ENCODE measurements at places on chromosomes 5 and 9.

DNA sequence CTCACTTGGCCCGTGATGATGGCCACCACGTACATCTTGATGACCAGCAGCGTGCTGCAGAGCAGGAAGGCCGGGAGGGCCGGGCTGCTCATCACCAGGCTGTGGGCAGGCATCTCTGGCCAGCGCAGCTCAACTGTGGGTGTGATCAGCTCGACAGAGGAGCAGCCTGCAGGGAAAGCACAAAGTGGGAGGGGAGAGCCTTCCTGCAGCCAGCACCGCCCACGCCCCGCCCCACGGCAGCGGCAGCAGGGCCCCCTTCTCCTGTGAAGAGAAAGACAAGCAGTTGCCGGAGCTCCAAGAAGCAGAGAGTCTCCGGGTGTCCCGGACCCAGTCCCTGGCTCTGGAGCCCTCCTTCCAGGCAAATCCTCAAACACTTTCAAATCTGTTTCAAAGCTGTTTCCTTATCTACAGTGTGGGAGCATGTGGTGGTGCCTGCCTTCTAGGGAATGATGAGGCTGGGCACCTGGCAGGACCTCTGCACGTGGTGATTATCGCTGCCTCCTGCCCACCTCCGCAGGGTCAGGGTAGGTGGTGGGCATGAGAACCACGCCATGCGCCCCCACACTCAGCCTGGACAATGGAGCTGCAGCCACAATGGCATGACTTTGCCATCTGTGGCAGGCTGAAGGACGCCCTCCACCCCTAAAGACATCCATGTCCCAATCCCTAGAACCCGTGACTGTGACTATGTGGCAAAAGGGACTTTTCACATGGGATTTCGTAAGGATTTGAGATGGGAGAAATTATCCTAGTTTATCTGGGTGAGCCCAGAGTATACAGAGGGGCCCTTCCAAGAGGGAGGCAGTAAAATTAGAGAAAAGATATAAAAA lies at the start of gene PTGES:
TSS of gene PTGES (minus strand) at position 143 of the 830 bp plus-strand sequence. CDS start at position 113, 30 bp downstream.
- DNase-seq, result no peak

DNA sequence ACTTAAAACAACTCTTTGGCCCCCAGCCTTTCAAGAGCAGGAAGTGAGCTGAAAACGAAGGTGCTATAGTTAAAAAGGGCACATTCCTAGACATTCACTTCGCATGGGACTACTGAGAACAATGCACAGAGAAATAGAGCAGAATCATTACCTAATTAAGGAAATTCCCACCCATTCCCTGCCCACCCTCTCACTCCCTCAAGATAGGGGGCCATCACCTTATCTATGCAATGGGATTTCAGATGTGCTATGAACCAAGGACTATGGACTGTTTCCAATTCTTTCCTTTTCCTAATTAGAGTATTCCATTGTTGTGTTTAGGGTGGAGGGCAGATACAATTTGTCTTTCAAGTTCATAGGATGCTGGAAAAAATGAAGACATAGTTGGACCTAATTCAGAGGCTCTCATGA lies 476.8 kb downstream of the CETN3 start:
- no peak for DNase-seq

DNA sequence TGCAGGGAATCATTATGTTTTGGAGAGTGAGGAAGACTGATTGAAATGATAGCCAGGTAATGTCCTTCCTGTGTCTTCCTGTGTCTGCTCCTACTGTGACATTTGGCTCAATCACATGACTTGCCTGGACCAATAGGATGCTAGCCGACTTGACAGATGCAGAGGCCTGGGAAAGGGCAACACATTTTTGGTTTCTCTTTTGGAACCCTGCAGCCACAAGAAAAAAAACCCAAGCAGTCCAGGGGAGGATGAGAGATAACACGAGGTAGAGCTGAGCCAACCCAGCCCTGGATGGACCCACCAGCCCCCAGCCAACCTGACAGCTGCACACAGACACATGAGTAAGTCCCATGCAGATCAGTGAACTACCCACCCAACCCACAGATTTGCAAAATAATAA lies 256.1 kb upstream of the SMARCA2 start:
- DNase-seq, result no peak

DNA sequence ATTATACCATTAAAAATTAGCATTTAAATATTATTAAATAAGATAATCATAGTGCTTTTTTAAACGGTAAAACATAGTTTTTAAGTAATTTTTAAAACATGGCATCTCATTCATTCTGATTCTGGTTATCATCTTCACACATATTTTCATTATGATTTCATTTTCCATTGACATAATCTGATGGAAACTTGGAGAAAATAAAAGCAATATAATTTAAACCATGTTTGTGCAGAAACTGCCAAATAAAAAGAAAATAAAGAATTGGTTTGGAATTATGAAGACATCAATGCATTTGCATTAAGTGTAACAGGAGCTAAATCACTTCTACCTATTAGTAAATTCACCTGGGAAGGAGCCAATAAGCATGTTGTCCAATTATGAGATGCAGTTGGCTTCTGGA lies 490.1 kb upstream of the CD180 start:
- DNase-seq, result no peak

- DNase-seq, result no peak
These were observed 647.8 kb downstream of the TAF11L14 start for GRCh38 chr5:18281947-18282581.

- DNase-seq, result no peak
These were observed 107.4 kb upstream of the SGCD start for GRCh38 chr5:156219483-156220005.

GRCh38 chr5:110663525-110663924 lies 62.9 kb downstream of the TMEM232 start:
- no peak for DNase-seq

DNA sequence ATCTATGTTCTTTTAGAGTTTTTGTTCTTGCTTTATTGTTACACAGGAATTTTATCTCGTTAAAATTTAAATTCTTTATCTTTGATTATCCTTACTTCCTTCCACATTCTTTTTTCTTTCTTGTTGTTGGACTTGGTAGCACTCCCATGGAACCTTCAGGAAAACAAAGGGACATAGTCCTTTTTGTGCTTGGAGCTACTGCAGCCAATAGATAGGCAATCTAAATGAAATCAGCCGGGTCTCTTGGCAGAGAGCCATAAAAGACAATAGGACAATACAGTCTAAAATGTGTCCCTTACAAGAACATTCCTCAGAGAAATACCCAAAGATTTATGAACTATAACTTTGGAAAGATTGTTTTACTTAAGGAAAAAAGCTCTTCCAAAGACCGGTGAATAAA lies 548.1 kb upstream of the C9orf72 start:
- no peak for DNase-seq

DNA sequence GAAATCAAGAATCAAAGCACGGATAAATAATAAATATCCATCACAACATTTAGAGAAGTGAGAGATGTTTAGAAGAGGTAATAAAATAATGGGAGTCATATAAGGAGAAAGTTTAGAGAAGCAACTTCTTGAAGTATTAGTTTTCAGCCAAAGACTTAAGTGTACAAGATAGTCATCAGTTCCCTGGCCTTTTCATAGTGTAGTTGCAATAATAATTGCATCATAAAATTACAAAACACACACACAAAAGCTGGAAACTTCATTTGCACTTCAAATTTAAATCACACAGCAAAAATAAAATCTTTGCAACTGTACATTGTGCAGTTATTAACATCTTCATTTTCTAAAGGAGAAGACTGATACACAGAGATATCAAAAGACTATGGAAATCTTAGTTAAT lies 319.1 kb upstream of the RGMB start:
- no peak for DNase-seq

DNA sequence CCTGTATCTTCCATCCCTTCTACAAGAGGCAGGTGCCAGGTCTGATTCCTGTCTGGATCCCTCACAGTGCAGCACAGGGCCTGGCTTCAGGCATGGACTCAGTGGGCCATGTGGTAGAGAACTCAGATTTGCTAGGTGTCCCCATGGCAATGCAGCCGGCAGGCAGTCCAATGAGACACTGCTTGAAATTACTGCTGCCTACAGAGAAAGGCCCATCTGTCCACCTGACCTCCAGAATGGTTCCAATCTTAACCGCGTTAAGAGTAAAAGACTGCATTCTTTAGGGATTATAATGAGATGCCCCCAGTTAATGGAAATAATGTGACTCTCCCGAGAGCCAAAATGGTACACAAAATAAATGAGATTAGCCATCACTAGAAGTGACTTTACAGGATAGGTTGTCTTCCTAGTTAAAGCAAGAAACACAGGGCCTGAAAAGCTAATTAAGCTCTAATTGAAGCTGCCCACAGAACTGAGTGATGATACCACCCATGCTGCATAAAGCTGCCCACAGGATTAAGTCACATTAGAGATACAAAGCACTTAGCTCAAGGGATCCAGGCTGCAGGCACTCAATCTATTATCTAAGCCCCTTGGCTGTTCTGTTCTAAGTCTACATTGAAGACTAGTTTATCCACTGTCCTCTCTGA lies 11.4 kb downstream of the FAM193B start:
- no peak for DNase-seq

GRCh38 chr5:40333459-40334241 lies 346.1 kb upstream of the PTGER4 start:
- no peak for DNase-seq

GRCh38 chr5:60896991-60897390 lies 47.9 kb downstream of the ERCC8 start:
- DNase-seq, result no peak

DNA sequence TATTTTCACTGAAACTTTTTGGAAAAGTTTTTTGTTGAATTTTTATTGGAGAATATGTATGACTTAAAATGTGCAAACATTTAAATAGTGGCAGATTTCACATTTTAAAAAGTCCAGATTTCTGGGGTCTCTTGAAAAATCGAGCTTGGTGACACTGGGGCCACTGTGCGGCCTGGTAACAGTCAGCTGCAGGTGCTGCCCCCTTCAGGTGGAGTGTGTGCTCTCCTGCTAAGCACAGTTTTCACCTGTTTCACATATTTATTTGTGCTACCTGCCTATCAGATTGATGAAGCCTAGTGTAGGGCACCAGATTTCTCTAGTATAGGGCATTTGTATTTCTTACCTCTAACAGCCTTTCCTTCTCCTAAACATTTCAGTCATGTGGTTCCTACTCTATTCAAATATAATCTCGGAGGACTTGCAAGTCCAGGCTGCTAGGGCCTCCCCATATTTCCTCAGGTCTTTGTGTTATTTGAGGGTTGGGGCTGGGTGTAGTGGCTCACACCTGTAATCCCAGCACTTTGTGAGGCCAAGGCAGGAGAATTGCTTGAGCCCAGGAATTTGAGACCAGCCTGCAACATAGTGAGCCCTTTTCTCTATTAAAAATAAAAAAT lies 95.8 kb upstream of the KLF9 start:
- DNase-seq, result no peak

DNA sequence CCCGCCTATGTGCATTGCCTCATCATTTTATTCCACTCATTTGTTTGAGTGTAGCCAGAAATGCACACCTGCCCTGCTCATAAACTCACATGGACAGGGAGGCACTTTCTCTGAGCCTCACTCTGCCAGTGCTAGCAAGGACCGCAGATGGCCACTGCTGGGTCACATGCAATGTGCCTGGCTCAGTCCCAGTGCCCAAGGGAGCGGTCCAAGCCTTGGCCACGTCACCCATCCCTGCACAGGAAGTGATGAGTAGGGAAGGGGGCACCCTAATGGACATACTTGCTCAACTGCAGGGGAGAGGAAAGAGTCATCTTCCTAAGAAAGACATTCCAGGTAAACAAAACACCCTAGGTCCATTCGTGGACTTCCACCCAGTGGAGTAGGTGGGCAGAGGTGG lies 630.9 kb downstream of the IRX1 start:
- no peak for DNase-seq

- DNase-seq, result no peak
These were observed 5.8 kb downstream of the ANKDD1B start for GRCh38 chr5:75616971-75617621.

GRCh38 chr5:5523066-5523505 lies 100.6 kb downstream of the ICE1 start:
- DNase-seq, result no peak

DNA sequence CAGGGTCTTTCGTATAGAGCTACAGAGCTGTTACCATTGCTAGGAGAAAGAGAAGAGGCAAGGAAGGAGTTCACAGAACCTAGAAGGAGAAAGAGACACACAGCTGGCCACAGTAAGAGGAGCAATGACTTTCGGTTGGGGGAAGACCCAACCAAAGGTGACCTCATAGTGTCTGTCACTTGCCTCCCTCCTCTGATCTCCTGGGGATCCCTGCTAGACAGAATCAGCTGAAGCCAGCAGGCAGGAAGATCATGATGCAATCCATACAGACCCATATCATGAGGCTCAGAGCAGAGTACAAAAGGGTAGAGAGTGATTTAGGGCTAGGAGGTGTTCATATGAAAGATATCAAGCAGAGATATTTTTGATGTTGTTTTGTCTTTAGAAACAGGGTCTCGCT lies 26.0 kb upstream of the EPB41L4B start:
- no peak for DNase-seq

- no peak for DNase-seq
These were observed 1264.5 kb upstream of the ACO1 start for GRCh38 chr9:31119890-31120454.

GRCh38 chr5:111976705-111977435 lies 219.9 kb upstream of the NREP start:
- DNase-seq, result no peak

- no peak for DNase-seq
These were observed 617 bp downstream of the PPP6C start for GRCh38 chr9:125189011-125189360.

DNA sequence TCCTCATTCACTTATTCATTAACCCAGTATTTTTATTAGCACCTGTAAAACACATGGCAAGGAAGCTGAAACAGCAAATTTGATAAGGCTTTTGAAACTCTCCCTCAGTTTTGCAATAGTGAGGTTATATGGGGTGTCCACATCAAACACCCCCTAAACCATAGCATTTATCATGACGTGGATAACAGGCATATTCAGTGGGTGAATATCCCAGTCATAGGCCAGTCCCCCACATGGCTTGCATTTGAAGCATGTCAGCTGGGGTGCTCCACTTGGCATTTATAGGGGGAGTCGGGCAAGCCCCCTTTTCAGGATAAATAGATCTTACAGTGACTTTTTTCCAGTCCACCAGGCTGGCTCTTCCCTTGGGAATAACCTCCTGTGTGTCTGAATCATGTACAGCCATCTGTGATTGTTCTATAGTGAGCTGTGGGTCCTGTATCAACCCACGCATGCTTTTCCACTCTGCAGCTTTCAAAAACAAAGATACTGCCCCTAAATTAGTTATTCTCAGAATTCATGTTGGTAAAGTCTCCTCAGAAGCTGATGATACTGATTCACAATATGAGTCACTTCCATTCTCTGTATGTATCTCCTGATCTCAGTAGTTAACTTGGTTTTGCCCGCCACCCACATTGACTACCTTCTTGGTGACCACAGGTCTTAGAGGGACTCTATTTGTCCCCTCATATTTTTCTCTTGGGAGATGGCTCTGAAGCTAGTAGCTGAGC lies 84.4 kb upstream of the SPIN1 start:
- no peak for DNase-seq

GRCh38 chr5:145787001-145787400 lies 48.1 kb downstream of the PRELID2 start:
- no peak for DNase-seq

- no peak for DNase-seq
These were observed 127.4 kb downstream of the AOPEP start for GRCh38 chr9:94853887-94854286.

Data from stimulated activated CD8-positive, alpha-beta memory T cell treated with anti-CD3 and anti-CD28 coated beads, Interleukin-2, amount 100 ng/mL, for 1 hour (primary cell).